ENCODE measurements at places on chromosomes 1 and 21. TPM values are rescaled to one million over a fixed set of nuclear protein-coding genes. Genes with fewer than 3 reads are reported as not detected.
A peak's percentile ranks its signal among the peaks of the same experiment; 100 is the strongest.

The STUM gene
- total RNA-seq: 0.43 TPM

GRCh38 chr1:176786274-176786673 lies 323.3 kb downstream of the PAPPA2 start:
- no peaks in the 10 kb centered on the region for H3K36me3 ChIP-seq
- DNase-seq: no peak
- H3K4me1 ChIP-seq: no peaks in the 10 kb centered on the region
- no peak overlapping the region for H3K27ac ChIP-seq
- no peaks in the 10 kb centered on the region for H3K27me3 ChIP-seq
- no peak overlapping the region for H3K4me3 ChIP-seq

DNA sequence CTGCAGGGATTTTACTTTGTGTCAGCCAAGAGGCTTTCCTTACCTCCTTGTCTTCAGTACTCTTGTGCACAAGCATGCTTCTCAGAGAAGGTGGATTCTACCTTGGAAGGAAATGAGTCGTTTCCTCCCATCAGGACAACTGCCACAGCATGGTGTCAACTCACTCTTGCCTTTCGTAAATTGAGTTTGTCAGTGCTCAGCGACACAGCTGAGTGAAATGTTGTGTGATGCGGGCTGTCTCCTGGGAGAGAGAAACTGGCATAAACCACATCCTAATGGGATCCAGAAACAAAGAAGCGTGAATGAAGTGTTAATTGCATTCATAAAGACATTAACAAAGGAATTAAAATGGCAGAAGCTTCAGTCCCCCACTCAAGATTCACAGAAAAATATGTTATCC lies 51.5 kb upstream of the SLC22A15 start:
- H3K36me3 ChIP-seq: no peaks in the 10 kb centered on the region
- H3K27ac ChIP-seq: no peak overlapping the region
- no peak for DNase-seq
- no peak overlapping the region for H3K4me3 ChIP-seq
- H3K27me3 ChIP-seq: no peaks in the 10 kb centered on the region
- no peaks in the 10 kb centered on the region for H3K4me1 ChIP-seq

- no peak for DNase-seq
- H3K4me3 ChIP-seq: no peak overlapping the region
- no peak overlapping the region for H3K27ac ChIP-seq
- no peaks in the 10 kb centered on the region for H3K27me3 ChIP-seq
- H3K4me1 ChIP-seq: no peaks in the 10 kb centered on the region
- H3K36me3 ChIP-seq: no peaks in the 10 kb centered on the region
Observed at GRCh38 chr1:17108360-17108759, 10.9 kb downstream of the PADI2 start.

DNA sequence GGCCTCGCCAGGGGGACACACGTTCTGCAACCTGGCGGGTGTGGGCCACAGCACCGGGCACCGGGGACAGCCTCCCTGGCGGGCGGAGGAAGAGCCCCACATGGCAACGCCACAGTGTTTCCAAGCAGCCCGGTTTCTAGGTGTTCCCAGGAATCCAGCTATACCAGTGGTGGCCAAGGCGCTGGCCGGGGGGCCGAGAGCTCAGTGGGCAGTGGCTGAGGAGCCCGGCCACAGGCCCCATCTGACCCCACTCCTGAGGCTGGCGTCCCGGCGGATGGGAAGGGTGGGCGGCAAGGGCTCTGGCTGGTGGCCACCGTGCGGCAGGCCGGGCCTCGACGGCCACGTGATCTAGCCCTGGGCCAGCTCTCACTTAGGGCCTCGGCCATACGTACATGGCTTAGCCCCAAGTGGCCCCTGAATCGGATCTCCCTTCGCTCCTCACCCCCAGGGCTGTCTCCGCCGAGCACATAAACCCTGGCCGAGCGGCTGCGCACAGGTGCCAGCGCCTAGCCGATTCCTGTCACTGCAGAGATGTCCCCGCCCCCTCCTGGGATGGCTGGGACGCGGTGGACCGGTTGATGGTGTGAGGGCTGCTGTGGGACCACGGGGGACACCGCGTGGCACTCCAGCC lies 68.7 kb downstream of the MORN1 start:
- peak overlapping the region; percentile 78 for H3K27ac ChIP-seq
- H3K4me1 ChIP-seq: peaks cover 54% of the 10 kb centered on the region
- H3K27me3 ChIP-seq: no peaks in the 10 kb centered on the region
- no peak for DNase-seq

Measured in right atrium auricular region (tissue), 2 donors.